ENCODE measurements at places on chromosomes 16 and 17.
A peak's percentile ranks its signal among the peaks of the same experiment; 100 is the strongest.

DNA sequence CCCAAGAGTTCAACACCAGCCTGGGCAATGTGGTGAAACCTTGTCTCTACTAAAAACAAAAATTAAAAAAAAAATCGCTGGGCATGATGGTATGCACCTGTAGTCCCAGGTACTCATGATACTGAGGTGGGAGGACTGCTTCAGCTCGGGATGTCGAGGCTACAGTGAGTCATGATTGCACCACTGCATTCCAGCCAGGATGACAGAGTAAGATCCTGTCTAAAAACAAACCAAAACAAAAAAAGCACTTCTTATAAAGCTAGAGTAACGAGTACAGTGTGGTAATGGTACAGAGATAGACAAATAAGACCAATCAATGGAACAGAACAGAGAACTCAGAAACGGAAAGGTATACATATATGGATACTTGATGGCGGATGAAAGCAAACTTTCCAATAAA is 4.4 kb downstream of the NSMCE1 start:
- peak; percentile 64 for DNase-seq

DNA sequence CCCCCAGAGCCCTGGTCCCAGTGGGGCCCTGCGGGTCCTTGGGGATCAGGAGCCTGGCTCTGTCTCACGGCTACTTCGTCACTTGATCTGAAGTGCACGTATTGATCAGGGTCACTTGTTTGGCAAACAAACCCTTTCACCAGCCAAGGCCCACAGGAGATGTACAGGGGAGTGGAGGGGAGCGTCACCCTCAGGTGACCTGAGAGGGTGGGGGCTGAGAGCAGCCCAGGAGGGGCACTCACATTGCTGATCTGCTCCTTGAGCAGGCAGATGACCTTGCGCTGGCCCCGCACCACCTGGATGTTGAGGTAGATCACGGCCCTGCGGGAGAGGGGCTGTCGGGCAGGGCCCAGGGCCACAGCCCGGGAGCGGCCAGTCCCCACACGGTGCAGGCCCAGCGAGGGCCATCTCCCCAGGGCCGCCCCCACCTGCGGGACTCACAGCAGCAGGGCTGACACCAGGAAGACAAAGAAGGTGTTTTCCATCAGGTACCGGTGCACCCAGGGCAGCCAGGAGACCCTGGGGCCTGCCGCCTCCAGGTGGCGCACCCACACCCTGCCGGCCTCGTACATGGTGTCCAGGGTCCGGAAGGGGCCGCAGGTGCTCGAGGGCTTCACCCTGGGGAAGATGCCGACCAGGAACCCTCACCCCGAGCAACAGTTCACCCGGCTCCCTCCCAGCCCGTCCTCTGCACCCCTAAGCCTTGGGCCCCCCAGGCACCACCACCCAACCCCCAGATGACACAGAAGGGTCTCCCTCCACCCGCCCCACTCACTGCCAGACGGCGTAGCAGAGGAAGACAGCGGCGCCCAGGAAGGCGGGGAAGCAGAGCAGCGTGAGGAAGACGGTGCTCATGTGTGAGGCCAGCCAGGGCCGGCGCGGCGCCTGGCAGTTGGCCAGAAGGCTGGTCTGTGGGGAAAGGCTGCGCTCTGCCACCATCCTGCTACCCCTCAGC is 11.3 kb downstream of the TMC6 start:
- DNase-seq = no peak

GRCh38 chr16:53043986-53044601 is 8.6 kb downstream of the CHD9NB start:
- DNase-seq = no peak

GRCh38 chr17:33501185-33501584 is 208.1 kb upstream of the ASIC2 start:
- DNase-seq = no peak

DNA sequence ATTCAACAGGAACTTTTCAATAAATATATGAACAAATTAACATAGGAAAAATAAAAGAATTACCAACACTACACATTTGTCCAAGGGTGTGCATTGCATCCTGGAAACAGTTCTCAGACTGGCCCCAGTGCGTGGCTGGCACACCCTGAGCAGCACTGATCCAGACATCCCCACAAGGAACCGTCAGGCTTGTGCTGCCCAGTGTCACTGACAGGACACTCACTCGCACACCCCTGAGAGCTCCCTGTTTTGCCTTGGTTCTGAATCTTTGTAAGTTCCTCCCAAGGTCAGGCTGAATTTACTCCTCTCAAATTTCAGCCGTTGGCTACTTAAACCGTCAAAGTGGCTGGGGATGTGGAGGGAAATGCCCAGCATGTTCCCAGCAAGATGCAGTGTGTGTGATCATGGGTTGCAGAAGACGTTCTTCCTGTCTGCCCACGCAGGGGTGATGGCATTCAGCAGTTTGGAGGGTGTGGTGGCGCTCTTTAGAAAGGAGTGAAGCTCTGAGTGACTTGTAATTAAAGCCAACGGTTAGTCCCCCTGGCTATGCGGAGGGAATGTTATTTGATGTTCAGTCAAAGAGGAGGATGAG is 1.7 kb downstream of the MT2A start:
- peak; percentile 66 for DNase-seq

- DNase-seq = peak; percentile 99
Measured at GRCh38 chr16:73949574-73950320, 346.9 kb upstream of the PSMD7 start.

- no peak for DNase-seq
Measured at GRCh38 chr17:4488989-4489595, 9.6 kb upstream of the SPNS2 start.

GRCh38 chr16:72908362-72909167 is 139.4 kb downstream of the ZFHX3 start:
- no peak for DNase-seq
